Inflammatory macrophage treated with lipopolysaccharide for 1 hour (primary cell): ENCODE measurements at places on chromosomes 4 and X.

GRCh38 chr4:144710526-144710912, 64.6 kb downstream of the HHIP start:
- DNase-seq, result no peak

GRCh38 chr4:8478801-8479744, 38.5 kb downstream of the TRMT44 start:
- DNase-seq, result no peak

GRCh38 chr4:17366496-17366895, 145.4 kb downstream of the QDPR start:
- DNase-seq, result no peak

GRCh38 chr4:105541420-105541819, 11.0 kb upstream of the ARHGEF38 start:
- DNase-seq, result no peak

- no peak for DNase-seq
These were observed 63.1 kb downstream of the ACOX3 start for GRCh38 chr4:8377103-8378075.

GRCh38 chr4:79023799-79024770, 84.8 kb upstream of the PAQR3 start:
- no peak for DNase-seq

DNA sequence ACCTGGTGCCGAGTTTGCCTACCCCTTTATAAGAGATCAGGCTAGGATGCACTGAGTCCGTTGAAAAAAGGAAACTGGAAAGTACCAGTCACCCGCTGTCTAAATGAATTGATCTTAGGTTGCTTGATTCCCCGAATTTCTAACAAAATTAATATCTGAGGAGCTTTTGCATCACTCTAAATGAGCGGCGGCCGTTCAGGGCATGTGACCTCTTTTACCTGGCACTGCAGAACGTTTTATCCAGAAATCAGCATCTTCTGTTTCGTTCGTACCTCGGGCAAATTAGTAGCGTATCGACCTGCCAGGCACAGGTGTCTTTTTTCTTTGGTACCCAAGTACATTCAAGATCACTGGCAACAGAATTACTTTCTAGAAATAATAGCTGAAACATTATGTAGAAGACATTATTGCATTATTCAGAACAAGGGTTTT, 876 bp downstream of the KLHL2 start:
- peak; percentile 25 for DNase-seq

DNA sequence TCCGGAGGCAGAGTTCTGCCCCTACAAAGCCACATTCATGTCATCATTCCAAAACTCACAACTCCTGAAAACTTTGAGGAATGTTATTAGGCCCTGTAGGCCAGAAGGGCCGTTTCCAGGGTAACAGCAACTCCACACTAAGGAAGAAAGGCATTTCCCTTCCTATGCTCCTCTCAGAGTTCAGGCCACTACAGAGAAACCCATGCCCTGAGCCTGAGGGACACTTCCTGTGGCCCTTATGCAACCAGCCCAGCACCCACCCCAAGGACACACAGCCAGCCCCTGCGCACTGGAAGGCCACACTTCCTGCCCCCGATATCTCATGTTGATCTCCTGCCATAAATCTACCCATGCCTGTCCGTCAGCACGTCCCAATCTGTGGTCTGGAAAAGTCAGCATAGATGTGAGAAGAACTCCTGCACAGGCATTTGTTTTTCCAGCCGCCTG, 289.3 kb downstream of the BCOR start:
- no peak for DNase-seq

GRCh38 chr4:15066140-15066539, 63.9 kb downstream of the CPEB2 start:
- no peak for DNase-seq

DNA sequence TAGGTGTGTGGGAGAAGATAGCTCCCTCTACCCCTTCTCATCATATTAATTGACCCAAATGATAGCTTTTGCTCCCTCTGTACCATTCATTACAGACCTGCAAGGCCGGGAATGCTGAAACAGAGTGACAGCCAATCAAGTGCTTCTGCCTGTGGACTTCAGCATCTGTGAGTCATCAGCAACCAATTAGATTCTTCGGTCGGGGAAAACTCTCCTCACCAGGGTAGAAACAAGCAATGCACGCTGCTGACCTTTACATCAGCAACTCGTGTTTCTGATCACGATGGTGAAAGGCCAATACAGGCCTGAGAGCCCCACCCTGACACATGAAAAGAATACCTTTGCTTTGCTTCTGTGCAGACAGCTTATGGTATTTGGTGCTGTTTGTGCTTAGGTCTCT, 347.2 kb upstream of the DDX53 start:
- DNase-seq, result no peak

DNA sequence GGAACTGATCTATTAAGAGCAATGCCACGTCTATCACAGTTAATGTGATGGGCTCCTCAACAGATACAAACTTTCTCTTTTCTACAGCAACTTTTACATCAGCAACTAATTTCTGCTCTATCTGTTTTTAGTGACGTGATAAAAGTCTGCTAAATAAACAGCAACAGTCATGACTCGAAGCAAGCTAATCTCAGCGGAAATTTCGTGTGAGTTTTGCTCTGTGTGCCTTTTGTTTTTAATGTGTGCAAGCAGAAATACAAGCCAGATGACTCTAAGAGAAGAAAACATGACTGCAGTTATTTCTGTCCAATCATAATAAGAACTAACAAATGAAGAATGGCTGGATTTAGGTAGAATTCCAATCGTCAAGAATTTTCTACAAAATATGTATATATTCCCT, 214.3 kb downstream of the LDB2 start:
- no peak for DNase-seq

GRCh38 chrX:68934922-68935321, 106.1 kb downstream of the EFNB1 start:
- DNase-seq, result no peak

DNA sequence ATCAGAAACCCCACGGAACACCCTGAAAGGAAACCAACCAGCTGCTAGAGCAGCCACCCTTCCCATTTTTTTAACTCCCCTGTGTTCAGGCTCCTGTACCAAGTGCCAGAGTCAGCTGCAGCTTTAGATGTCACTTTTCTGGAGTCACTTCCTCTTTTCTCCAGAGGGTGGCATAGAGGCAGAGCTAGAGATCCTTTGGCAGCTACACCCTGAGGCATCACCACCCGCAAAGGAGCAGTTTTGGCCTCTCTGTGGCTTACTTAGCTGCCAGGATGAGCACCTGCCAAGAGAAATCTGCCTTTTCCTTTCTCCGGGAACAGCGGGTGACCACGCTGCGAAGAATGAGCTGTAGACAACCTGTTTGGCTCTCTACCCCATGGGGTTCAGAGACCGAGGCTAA, 58.0 kb upstream of the CHRDL1 start:
- DNase-seq, result no peak

GRCh38 chr4:78634011-78634664, 82.6 kb downstream of the ANXA3 start:
- DNase-seq, result no peak

GRCh38 chr4:6693231-6694176, at the start of gene S100P:
Gene S100P (plus strand): TSS chr4:6693878. CDS start chr4:6693933, 55 bp downstream.
- DNase-seq, result peak; percentile 31

DNA sequence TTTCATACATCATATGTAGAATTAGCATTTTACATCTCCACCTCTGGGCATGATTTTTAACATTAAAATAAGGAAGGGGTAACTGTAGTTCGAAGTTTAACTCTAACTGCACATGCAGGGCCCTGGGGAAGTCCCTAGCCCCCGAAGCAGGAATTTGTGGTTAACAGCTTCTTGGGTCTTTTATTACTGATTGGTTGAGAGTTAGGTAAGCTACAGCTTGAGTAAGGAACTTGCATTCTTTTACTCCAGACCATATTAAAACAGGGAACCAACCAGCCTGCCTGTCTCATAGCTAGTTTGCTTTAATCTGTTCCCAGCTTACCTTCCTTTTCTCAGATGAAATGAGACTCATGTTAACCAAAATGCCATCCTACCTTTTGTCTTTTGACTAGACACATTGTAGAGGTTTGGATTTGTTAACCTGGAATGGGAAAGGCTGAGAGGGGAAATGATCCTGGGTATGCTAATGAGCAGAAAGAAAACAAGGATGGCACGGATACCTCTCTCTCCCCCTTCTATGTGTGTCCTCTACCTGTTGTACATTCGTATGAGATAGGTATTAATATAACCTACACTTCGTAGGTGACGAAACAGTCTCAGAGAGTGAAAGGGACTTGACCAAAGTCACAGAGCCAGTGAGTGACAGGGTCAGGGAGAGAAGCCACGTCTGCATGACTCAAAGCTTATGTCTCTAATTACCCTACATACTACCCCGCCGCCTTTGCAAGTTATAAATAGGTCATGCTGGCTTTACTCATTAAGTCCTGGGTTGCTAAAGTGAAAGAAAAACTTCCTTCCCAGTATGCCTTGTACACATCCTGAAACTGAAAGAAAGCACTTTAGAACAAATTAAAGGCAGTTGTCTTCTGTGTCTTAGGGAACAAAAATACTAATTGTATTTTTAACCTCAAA, 119.5 kb upstream of the AFF2 start:
- DNase-seq, result peak; percentile 69
